NCI-H2081 treated with DMSO at 0.1 percent for 48 hours (cell line): ENCODE measurements at places on chromosomes 3 and 15.

DNA sequence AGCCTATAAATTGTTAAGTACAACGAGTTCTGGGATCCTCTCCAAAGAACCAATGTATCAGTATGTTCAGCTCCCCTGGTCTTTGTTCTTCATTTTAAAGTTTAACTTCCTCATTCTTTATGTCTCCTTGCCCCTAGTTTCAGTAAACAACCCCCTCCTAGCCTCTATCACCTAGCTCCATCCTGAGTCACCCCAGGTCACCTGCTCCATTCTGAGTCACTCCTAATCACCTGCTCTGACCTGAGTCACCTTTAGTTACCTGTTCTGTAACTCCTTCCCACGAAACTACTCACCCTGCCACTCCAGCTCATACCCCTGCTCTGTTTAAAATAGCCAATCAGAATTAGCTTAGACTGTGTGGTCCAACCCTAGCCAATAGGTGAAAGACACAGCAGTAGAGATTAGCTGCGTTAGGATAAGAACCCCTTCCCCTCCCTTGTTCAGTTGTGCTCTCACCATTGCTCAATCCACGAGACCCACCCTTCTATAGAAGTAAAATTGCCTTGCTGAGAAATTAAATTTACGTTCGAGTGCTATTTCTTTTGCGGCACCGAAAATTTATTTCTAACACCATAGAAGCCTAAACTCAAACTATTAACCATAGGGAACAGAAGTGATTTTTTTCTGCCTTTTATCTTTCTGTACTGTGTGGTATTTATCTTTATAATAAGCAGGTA is 245.0 kb upstream of the ADAMTS9 start:
- DNase-seq, result no peak

- DNase-seq, result no peak
These were observed 413.5 kb downstream of the MECOM start for GRCh38 chr3:169250000-169250399.

- DNase-seq, result no peak
These were observed 21.2 kb downstream of the PRKAR2A start for GRCh38 chr3:48826451-48826850.

- no peak for DNase-seq
These were observed 241.2 kb downstream of the KBTBD8 start for GRCh38 chr3:67239353-67239752.

DNA sequence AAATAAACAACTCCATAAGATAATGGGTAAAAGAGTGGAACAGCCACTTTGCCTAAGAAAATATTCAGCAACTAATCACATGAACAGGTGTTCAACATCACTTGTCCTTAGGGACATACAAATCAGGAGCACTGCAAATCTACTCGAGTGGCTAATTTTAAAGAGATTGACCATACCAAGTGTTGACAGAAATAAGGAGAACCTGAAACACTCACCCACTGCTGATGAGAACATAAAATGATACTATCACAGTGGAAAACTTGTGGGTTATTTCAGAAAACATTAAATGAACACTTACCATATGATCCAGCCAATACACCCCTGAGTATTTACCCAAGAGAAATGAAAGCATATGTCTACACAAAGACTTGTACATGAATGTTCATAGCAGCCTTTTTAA is 70.5 kb downstream of the GABRB3 start:
- DNase-seq, result no peak

GRCh38 chr3:170077361-170077760 is 39.6 kb downstream of the GPR160 start:
- DNase-seq, result no peak

GRCh38 chr3:144107923-144108322 is 136.3 kb downstream of the DIPK2A start:
- no peak for DNase-seq

GRCh38 chr3:47838503-47838902 is 35.6 kb downstream of the DHX30 start:
- DNase-seq, result no peak

DNA sequence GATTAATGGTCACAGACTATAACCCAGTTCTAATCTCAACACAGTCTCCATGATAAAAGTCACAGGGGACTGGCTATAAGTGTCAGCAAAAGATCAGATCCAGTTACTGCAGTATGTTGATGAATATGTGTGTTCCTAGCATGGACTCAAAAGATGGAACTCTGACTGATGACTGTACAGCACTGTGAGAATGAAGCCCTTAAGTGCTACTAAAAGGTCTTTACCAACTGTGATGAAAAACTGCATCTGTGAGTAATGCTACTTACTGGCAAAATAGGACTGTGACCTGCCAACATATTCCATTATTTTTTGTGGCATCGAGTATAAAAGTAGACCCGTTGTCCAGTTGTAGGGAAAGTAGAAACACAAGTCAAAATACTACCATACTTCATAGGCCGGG is 284.2 kb downstream of the ROBO2 start:
- DNase-seq, result no peak

GRCh38 chr3:102492300-102492699 is 57.5 kb downstream of the ZPLD1 start:
- DNase-seq, result no peak

GRCh38 chr3:164450276-164450905 is 627.9 kb downstream of the SI start:
- DNase-seq, result no peak

GRCh38 chr15:50735156-50735555 is 30.4 kb downstream of the SPPL2A start:
- no peak for DNase-seq

GRCh38 chr3:195609229-195609628 is 25.5 kb upstream of the APOD start:
- DNase-seq, result no peak

GRCh38 chr3:138092023-138092422 is 23.4 kb downstream of the DZIP1L start:
- DNase-seq, result no peak

- no peak for DNase-seq
These were observed 44.8 kb upstream of the RPS17 start for GRCh38 chr15:82585072-82585471.

DNA sequence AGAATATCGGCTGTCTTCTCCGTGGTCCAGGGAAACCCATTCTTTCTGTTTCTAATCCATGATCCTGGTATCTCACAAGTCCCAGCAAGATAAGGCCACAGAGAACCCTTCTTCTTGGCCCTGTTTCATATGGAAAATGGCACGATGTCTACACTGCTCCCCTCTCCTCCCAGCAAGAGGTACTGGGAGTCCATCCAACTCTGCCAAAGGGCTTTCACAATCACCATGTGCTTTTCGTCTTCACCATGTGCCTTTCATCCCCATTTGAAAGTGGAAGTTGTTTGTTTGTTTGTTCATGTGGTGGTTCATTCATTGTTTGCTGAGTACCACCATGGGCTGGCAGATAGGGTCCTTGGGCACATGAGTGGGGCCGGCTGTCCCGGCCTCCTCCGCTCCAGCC is 5.5 kb downstream of the ITIH3 start:
- DNase-seq, result no peak

- DNase-seq, result no peak
These were observed 77.0 kb downstream of the ITGA11 start for GRCh38 chr15:68354923-68355322.

- no peak for DNase-seq
These were observed 37.1 kb upstream of the ARNT2 start for GRCh38 chr15:80367094-80367493.

- DNase-seq, result no peak
These were observed 4.4 kb downstream of the AADAC start for GRCh38 chr3:151818361-151818760.

- DNase-seq, result no peak
These were observed 10.1 kb upstream of the CAPN3 start for GRCh38 chr15:42349186-42349585.

DNA sequence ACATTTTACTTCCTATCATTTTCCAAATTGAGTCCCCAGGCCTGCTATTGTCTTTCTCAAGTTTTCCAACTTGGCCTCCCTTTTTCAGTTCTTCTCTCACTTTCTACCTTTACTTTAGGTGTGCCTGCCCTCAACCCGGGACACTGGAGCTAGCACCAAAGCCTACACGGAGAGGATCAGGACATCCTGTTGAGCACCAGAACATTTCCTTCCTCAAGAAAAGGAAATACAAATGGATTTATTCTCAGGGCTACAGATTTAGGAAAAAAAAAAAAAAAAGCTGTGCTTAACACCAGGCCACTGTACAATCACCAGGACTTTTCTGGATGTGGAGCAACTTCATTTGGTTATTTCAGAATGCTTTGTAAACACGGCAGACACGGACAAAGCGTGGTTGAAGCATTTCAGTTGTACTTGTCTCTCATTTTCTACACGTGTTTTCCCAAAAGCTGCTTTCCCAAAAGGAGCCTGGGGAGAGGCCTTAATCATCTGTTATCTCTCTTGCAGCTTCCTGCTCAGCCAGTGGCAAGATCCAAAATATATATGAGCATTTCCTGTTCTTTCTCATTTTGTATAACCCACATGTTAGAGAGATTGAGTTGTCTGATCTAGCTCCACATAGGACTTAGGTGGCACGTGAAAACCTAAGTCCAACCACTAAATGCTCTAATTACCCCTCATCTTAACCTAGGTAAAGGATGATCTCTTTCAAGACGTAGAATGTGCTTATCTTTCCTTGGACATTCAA is 15.5 kb upstream of the ATP1B3 start:
- no peak for DNase-seq
